PC-9 (cell line): ENCODE measurements at places on chromosomes 12 and 14. TPM values are rescaled to one million over a fixed set of nuclear protein-coding genes. Genes with fewer than 3 reads are reported as not detected.
A peak's percentile ranks its signal among the peaks of the same experiment; 100 is the strongest.

The KRT79 gene
- total RNA-seq: 0.28 TPM in 1 of 2 replicates, not detected in the other

The CLEC4D gene
- total RNA-seq: not detected in 2 replicates

DNA sequence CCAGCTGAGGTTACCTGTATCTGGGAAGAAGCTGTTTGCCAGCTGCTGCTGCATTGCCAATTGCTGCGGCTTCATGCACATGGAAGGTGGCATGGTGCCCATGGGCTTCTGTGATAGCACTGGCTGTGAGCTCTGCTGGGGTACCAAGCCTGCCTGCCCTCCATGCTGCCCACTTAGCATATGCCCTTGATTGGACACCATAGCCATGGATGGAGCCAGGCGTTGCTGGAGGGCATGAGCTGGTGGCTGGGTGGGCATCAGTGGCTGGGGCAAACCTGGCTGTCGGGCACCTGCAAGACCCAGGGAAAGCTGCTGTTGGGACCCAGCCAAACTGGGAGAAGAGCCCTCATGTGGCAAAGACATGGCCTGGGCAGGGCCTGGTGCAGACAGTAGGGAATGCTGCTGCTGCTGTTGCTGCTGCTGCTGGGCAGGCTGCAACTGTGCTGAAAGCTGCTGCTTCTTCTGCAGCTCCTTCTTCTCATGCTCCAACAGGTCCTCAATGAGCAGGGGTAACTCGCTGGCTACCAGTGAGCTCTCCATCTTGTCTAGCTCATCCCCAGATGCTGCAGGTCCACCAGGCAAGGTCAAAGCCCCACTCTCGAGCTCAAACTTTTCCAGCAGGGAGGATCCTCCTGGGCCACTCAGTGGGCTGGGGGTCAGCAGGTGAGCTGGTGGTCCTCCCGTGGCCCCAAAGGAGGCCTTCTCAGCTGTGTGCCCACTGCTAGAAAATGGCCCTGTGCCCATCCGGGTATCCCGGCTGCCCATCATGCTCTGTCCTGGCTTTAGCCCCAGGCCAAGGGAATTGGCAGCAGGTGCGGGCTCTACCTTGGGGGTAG lies 18.8 kb upstream of the PRKAG1 start:
- DNase-seq: peak; percentile 21

GRCh38 chr12:87930033-87930432 lies 99.2 kb downstream of the C12orf50 start:
- no peak for DNase-seq

GRCh38 chr14:59870277-59871165 lies at the start of gene RTN1:
TSS of gene RTN1 (minus strand) at chr14:59870776. CDS start at chr14:59870630, 146 bp downstream.
- no peak for DNase-seq

- DNase-seq: no peak
Observed at GRCh38 chr14:51067295-51067694, 27.6 kb downstream of the TRIM9 start.

GRCh38 chr12:54037360-54038283 lies 4.8 kb downstream of the HOXC5 start:
- DNase-seq: no peak

DNA sequence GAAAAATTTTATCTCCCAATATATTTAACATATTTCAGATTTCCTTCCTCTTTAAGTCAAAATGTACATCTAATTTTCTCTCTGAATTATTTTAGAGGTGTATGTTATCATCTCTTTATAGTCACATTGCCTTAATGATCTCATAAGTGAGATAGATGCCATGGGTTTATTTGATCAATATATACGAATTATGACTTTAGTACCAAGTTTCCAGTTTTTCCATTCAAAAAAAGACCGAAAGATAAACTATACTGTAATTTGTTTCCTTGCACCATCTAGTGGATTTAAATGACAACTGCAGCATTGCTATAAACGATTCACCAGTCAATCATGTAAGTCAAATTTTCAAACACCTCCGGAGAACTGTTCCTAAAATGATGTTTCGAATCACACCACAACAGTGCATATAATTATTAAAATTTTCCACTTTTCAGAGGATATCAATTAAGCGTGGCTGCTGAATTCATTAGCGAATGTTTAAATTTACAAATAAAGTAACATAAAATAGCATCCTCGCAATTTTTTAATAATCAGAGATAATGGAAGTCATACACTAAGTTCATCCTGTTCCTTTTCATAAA lies 419 bp upstream of the ATXN7L3B start:
- DNase-seq: peak; percentile 55

DNA sequence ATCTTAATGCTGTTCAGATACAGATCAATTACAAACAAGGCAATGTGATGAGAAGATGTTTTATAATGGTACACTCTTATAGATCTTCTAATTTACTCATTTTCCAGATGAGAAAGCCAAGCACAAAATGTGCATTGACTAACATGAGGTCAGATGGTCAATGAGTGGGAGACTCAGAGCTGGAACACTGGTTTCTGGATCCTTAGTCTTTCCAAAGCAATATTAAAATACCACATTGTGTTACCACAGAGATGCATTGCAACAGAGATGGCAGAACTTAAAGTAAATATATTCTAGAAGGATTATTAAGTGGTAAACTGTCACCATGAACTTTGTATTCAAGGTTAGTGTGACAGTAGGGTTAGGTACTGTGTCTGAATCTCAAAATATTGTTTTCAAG lies 113.6 kb downstream of the SLC15A5 start:
- no peak for DNase-seq
